ENCODE measurements at places on chromosomes 4 and X. TPM values are rescaled to one million over a fixed set of nuclear protein-coding genes. Genes with fewer than 3 reads are reported as not detected.
A peak's percentile ranks its signal among the peaks of the same experiment; 100 is the strongest.

GRCh38 chr4:23337292-23337691, 552.6 kb downstream of the PPARGC1A start:
- DNase-seq = no peak

NLGN3 gene
- polyA plus RNA-seq = 6.9 TPM

GRCh38 chrX:57821703-57822387, 88.4 kb downstream of the ZXDA start:
- DNase-seq = peak; percentile 14

EGF gene
- 3.8 TPM for polyA plus RNA-seq

DNA sequence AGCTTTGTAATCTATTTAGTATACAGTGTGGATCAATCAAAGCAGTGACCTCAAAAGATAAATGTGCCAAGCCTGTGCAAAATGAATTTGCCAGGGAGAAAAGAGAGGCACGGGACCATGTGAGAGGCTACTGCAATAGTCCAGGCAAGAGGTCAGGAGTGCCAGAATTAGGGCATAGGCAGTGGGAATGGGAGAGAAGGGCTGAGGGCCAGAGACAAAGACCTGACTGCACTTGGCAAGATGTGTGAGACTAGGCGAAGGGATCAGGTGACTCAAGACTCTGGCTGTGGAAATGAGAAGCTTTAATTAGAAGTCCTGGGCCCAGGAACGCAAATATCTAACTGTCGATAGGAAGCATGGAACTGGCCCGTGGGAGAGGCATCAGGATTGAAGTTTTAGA, 168.1 kb downstream of the DHX15 start:
- no peak for DNase-seq

DNA sequence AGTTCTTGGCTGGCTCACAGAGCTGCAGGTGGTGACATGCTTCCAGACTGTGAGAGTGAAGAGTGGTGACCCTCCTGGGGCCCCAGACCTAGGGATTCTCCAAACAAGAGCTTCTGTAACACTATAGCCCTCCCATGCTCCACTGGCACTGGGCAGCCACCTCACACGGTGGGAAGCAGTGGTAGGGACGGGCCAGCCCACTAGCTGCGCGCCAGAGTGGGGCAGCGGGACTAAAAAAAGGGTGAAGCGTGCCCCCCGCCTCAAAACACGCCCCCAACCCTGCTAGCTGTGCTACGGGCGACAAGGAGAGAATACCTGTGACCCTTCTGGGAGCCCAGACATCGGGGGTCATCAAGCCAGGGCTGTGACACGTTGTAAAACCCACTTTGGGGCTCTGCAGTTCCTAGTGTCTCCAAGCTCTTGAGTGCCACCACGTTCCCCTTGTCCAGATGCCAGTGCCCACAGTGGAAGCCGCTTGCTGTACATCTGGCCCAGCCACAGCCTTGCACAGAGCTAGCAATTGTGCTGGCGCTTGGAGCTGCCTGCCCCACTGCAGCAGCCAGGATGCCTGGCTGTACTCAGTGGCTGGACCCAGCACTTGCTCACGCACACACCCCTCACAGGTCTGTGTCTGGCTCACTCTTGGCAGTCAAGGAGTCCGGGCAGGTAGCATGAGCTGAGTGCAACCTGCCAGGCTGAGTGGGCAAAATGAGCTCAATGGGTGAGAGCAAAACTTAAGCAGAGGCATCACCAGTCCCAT, 100.0 kb downstream of the DCAF12L2 start:
- DNase-seq = no peak

HTT gene
- polyA plus RNA-seq = 20.7 TPM

DNA sequence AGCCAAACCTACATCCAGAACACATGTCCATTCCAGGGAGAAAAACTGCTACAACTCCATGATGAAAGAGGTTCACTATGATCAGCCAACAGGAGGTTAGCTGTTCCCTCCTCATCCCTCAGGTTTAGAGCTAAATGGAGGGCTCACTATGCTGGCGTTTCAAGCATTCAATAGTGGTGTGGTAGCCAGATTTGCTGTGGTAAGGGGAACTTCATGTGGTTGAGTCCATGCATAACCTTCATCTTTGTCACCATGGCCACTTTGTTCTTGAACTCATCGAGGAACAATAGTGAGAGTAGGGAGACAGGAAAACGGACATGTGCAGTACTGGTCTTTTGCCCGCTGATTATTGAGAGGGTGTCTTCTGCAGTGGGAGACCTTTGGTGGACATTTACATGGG, 33.8 kb downstream of the ALPK1 start:
- no peak for DNase-seq

Measured in left renal pelvis (tissue), 4 donors.